SK-N-SH (cell line): ENCODE measurements at places on chromosomes 5 and 9.

GRCh38 chr9:114366334-114367128, 21.3 kb downstream of the AKNA start:
- no peak overlapping the region for H3K4me3 ChIP-seq
- no peaks in the 10 kb centered on the region for H3K27me3 ChIP-seq
- H3K36me3 ChIP-seq = no peaks in the 10 kb centered on the region
- no peak overlapping the region for H3K27ac ChIP-seq

GRCh38 chr5:34531751-34532360, 124.3 kb upstream of the RAI14 start:
- H3K27me3 ChIP-seq = no peaks in the 10 kb centered on the region
- H3K4me3 ChIP-seq = no peak overlapping the region
- H3K27ac ChIP-seq = no peak overlapping the region
- DNase-seq = no peak

DNA sequence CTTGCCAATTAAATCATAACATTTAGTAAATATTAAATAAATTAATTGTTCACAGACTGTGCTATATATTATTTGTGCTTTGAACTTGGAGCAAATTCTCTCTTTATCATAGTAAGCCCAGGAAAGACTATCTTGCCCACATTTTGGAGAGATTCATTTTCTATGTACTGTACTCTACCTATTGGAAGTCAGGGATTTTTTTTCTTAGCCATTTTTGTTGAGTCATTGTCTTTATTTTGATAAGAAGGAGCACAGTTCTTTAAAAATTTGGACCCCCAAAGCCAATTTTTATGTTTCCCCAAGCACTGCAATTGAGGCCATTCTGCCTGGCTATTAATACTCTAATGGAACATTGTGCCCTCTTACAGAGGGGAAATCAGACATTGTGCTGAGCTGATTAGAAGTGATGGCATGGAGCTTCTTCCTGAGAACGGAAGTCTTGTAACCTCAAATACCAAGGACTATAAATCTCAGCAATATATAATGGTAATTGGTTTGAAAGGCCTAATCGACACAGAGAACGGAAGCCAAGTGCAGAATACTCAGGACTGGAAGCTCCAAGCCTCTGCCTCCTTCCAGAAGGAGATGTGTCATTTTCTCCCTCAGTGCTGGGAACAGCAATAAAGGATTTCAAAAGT, 188.8 kb upstream of the PAPPA start:
- no peaks in the 10 kb centered on the region for H3K36me3 ChIP-seq
- no peak for DNase-seq
- H3K4me3 ChIP-seq = no peak overlapping the region
- H3K27me3 ChIP-seq = no peaks in the 10 kb centered on the region
- peak overlapping the region; percentile 71; the same call in 1 of the 2 replicates for H3K27ac ChIP-seq

GRCh38 chr5:59000211-59000610, 417.3 kb downstream of the RAB3C start:
- no peak for DNase-seq
- H3K27ac ChIP-seq = no peak overlapping the region
- H3K4me1 ChIP-seq = no peaks in the 10 kb centered on the region

DNA sequence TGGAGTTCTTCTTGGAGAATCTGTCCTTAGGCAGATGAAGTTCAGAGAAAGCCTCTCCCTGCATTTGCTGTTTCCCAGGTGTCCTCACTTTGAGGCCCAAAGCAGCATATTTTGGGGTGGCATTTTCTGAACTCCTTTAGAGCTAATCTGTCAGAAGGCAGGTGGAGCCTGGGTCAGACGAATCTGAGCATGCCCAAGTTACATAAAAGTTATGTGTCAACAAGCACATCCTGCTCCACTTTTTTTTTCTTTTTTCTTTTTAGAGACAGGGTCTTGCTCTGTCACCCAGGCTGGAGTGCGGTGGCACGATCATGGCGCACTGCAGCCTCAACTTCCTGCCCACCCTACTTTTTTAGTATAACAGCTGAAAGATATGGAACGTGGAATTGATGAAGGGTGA, 41.3 kb upstream of the HSPA9 start:
- DNase-seq = no peak
- H3K4me3 ChIP-seq = no peak overlapping the region
- no peaks in the 10 kb centered on the region for H3K27me3 ChIP-seq
- H3K4me1 ChIP-seq = no peaks in the 10 kb centered on the region
- H3K27ac ChIP-seq = no peak overlapping the region

DNA sequence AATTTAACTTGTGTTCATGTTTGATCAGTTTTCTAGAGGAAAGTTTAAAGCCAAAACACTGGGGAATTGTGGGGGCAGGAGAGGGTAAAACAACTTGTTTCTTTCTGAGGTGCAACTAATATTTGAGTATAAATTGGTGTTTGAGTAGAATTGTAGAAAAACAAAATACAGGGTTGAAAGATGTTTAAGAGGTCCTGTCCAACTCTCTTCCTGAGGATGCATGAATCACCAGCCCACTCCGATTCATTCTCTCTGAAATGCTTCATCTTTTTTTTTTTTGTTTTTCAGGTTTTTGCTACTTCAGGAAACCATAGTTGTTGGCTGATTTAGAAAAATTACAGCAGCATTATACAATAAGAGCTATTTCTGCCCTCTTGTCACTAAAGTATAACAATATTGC, 42.4 kb upstream of the TMC1 start:
- H3K4me3 ChIP-seq = no peak overlapping the region
- peaks cover 20% of the 10 kb centered on the region for H3K4me1 ChIP-seq
- no peaks in the 10 kb centered on the region for H3K36me3 ChIP-seq
- no peaks in the 10 kb centered on the region for H3K27me3 ChIP-seq
- no peak for DNase-seq
- no peak overlapping the region for H3K27ac ChIP-seq

DNA sequence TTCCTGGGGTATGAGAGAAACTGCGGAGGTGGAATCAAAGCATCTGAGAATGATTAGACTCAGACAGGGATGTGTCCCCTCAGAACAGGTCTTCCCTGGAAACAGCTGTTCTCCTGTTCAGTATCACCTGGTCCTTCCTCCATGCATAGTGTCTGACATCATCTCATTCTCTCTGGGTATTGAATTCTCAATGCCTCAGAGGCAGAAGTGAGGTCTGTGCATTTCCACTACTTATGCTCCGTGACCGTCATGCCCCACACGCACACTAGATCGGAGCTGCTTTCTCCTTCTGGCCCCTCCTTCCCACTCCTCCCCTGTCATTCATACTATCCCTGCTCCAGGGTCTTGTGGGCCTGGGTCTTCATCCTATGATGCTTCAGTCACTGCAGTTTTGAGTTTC, 61.4 kb upstream of the DAB2IP start:
- H3K27me3 ChIP-seq = no peaks in the 10 kb centered on the region
- no peaks in the 10 kb centered on the region for H3K4me1 ChIP-seq
- no peaks in the 10 kb centered on the region for H3K36me3 ChIP-seq
- H3K27ac ChIP-seq = no peak overlapping the region
- H3K4me3 ChIP-seq = no peak overlapping the region

GRCh38 chr9:105051897-105052296, 123.9 kb upstream of the ABCA1 start:
- H3K36me3 ChIP-seq = no peaks in the 10 kb centered on the region
- peaks cover 6% of the 10 kb centered on the region for H3K4me1 ChIP-seq
- H3K27me3 ChIP-seq = no peaks in the 10 kb centered on the region
- no peak overlapping the region for H3K4me3 ChIP-seq
- no peak overlapping the region for H3K27ac ChIP-seq
- no peak for DNase-seq

GRCh38 chr5:40391642-40392041, 288.1 kb upstream of the PTGER4 start:
- H3K27ac ChIP-seq = no peak overlapping the region
- no peaks in the 10 kb centered on the region for H3K4me1 ChIP-seq
- no peak overlapping the region for H3K4me3 ChIP-seq
- DNase-seq = no peak
- peaks cover 9% of the 10 kb centered on the region; the same call in 1 of the 2 replicates for H3K27me3 ChIP-seq
